ENCODE measurements at places on chromosomes 1 and 21.
A peak's percentile ranks its signal among the peaks of the same experiment; 100 is the strongest.

DNA sequence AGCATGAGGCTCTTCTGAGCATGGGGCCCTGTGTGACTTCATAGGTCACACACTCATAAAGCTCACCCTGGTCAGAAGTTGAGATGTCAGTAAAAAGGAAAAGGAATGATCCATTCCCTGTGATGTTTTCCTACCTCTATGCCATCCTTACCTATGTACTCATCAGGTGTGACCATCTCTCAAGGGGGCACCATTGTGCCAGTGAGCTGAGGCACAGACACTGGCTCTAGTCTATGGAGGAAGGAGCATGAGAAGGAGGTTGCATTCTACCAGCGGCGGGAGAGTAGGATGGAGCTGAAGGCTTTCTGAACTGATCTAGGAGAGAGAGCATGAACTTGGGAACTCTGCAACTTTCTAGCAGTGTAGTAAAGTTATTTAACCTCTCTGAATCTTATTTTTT is 65.8 kb upstream of the RGL1 start:
- DNase-seq = no peak

DNA sequence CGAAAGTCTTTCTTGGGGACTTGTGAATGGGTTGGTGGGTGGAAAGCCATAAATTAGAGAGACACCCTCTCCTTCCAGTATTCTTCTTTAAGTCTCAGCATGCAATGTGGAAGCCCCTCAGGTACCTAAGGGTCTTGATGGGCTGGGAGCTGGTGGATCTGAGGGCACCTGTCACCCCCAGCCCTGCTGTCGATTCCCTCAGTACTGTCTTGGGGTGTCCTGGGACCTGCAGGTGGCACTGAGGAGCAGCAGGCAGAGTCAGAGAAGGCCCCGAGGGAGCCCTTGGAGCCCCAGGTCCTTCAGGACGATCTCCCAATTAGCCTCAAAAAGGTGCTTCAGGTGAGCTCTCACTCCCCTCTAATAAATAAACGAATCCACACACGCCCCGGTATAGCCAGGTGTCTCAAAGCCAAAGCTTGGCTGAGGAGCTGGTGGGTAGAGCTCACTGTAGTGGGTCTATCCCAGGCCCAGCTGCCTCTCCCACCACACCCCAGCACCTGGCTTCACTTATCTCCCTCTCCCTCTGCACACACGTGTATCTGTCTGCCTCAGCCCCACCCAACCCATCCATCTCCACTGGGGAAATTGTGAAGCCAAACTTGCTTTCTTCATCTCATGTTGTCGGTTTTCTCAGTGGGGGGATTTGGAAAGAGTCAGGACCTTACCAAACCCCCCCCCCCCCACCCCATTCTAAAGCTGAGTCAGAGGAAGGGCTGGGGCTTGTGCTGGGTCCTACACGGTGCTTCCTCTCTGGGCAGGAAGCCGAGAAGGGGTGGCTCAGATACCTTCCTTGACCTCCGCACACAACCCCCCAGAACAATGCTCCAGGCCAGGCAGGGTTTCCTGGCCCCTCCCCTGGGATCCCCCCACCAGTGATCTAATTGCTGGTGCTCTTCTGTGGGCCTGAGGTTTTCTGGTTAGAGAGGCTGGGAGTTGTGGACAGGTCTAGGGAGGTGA is 1.6 kb downstream of the ADAM15 start:
- no peak for DNase-seq

DNA sequence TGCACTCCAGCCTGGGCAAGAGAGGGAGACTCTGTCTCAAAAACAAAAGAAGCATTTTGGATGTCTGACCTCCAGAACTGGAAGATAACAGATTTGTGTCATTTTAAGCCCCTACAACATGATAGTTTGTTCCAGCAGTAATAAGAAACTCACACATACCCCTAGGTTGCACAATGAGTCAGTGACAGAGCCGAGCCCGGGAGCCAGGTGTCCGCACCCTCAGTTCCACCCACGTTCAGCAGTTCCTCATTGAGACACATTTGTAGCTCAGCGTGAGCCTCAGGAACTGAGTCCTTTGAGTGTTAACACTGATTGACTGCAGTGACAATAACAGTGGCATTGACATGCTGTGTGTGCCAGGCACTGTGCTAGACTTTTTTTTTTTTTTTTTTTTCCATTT is 19.8 kb downstream of the LRRC38 start:
- no peak for DNase-seq

DNA sequence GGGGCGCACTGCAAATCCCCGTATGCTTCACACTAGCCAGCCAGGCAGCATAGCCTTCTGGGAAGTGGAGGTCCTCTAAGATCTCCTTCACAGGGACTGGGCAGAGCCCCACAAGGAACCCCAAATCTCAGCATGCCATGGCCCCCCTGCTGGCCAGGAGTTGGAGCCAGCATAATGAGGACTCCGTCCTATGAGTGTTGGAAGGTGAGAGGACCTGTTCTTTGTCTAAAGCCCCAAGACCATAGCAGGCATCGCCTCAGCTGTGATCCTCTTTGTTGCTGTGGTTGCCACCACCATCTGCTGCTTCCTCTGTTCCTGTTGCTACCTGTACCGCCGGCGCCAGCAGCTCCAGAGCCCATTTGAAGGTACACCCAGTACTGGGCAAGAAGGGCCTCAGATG is 1.5 kb downstream of the SHISA4 start:
- no peak for DNase-seq

DNA sequence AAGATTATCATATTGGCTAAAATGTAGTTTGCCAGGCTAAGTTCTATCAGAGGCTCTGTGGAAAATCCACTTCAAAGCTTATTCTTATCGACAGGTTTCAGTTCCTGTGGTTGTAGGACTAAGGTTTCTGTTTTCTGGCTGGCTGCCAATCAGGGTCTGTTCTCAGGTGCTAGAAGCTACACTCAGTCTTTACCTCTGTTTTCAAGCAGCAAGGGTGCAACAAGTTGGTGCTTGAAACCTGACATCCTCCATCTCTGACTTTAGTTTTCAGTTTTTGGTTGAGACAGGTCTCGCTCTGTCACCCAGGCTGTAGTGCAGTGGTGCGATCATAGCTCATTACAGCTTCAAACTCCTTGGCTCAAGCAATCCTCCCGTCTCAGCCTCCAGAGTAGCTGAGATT is 15.3 kb upstream of the TMCO2 start:
- DNase-seq = no peak

- peak; percentile 72 for DNase-seq
Measured at GRCh38 chr1:10210841-10211804, 753 bp downstream of the KIF1B start.

GRCh38 chr1:172513479-172513878 is 19.5 kb upstream of the SUCO start:
- no peak for DNase-seq

DNA sequence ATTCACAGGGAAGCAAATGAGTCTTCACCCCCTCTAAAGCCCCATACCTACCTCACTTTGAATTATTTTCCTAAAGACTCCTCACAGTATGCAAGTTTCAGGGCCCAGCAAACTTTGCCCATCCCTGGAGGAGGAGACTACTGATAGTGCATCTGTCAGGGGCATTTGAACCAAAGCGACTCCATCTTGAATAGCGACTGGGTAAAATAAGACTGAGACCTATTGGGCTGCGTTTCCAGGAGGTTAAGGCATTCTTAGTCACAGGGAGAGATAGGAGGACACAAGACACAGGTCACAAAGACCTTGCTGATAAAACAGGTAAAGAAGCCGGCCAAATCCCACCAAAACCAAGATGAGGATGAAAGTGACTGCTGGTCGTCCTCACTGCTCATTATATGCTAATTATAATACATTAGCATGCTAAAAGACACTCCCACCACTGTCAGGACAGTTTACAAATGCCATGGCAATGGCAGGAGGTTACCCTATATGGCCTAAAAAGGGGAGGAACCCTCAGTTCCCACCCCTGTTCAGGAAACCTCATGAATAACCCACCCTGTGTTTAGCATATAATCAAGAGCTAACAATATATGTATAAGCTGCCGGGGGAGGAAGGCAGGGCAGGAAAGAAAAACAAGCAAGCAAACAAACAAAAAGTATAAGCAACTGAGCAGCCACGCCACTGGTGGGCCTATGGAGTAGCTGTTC is 3.3 kb upstream of the PKNOX1 start:
- DNase-seq = no peak

DNA sequence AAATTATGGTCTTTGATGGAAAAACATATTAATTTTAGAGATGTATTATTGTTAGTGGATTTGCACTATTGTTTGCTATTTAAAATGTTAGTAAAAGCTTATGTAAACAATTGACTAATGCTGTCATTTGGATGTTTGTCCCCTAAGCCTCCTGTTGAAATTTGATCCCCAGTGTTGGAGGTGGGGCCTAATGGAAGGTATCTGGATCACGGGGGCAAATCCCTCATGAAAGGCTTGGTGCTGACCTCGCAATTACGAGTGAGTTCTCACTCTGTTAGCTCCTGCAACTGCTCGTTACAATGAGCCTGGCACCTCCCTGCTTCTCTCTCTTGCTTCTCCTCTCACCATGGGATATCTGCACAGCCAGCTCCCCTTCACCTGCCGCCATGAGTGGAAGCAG is 14.3 kb downstream of the TMEM35B start:
- DNase-seq = peak; percentile 34

DNA sequence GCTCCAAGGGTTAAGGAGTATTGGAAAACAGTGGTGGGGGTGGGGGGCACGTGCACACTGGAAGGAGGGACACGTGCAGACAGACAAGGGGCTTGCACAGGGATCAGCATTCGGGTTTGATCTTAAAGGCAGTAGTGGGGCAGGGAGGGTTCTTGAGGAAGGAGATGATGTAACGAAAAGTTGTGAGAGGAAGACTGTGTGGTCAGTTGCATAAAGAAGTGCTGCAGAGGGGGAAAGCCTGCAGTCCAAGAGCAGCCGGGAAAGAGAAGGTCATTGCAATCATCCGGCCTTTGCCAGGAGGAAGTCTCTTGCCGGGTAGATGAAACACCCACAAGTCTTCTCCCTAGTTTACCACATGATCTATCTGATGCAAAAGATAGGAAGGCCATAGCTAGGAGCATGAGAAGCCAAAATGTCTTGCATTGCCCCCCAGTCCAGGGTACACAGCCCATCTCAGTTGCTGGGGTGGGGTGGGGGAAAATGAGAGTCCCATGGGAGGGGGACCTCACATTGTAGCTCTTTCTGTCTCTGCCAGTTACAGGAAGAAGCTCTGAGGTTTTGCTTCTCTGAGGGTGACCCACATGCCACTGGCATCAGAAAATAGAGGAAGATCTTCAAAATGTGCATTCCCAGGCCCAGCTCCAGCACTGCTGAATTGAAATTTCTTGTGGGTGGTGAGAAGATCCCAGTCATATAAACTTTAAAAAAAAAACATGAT is 202.5 kb upstream of the RAB4A start:
- DNase-seq = no peak

DNA sequence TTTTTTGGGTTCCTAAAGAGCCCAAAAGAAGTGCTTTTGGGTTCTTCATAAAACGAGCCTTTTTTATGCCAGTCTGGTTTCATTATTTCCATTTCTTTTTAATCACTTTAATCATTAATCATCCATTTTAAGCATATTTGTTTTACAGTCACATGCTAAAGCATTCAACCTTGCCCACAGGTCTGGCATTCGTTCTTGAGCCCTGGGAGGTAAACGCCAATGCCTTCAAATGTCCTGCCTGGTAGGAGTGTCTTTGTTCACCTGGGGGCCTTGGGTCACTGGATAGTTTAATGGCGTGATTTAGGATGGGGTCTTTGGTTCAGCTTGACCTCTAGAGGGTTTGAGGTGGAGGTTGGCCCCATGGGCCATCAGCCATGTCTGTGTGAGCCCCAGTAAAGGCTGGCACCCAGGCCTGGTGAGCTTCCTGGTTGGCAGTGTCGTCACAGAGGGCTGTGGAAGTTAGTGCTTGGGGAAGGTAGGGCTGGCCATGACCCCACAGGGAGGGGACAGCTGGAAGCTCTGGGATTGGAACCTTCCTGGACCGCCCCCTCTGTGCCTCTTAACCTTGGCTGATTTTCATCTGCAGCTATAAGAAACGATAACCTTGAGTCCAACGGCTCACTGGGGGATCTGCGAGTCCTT is 20.2 kb downstream of the C1orf174 start:
- DNase-seq = no peak

DNA sequence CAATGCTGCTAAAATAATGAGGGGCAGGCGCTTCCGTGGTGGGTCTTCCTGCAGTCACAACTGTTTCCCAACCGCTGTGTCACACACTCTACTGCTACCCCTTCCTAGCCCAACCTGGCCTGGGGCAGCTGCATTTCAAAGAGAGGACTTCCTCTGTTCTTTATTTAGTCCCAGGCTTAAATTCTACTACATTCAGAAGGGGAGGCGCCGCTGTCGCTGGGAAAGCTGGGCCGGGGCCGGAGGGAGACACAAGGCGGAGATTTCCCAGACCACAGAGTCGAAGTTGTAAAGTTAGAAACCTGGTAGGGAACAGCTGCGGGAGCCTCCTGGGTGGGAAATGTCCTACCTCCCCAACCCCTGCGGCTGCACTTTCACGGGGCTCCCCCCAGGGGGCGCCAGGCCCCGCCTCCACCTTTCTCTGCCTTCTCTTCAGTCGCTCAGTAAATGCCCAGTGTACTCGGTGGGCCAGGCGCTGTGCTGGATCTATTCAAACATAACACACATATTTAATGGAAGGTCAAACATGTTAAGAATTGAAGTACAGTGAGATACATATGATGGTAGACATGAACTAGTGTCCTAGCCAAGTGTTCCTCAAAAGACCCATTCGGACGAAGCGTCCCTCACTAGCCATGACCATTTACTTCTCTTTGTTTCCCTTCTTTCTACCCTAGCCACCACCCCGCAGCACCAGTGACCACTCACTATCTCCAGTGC is 23.1 kb downstream of the DYRK3 start:
- DNase-seq = peak; percentile 87

- DNase-seq = no peak
Measured at GRCh38 chr1:8159470-8160024, 133.4 kb upstream of the ERRFI1 start.

- DNase-seq = no peak
Measured at GRCh38 chr1:21089299-21089698, 87.4 kb downstream of the EIF4G3 start.

DNA sequence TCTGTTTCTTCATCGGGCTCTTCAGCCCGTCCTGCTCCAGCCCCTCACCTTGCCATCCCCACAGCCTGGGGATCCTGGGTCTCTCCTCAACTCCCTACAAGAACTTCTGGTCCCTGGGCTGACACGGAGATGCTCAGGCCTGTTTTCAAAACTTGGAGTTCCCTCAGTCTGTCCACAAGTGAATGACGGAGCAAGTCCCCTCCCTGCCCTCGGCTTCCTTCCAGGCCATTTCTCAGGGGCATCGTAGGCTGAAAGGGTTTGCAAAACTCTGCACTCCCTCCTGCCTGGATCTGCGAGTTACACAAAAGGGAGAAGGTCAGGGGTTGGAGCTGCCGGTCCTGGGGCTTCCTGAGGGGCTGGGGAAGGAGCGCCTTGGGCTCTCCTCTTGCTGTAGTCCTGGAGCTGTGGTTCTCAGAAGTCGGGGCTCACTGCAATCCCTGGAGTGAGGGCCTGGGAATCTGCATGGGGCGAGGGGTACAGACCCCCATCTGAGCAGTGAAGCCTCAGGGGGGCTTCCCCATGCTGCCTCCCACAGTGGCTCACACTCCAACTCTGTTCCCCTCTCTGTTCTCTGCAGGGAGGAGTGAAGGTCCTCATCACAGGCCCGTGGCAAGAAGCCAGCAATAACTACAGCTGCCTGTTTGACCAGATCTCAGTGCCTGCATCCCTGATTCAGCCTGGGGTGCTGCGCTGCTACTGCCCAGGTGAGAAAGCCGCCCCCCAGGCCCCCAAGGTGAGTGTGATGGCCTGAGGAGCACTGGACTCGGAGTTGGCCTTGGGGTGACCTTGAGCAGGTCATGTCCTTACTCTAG is 100.6 kb upstream of the VAMP3 start:
- DNase-seq = peak; percentile 50

GRCh38 chr21:31616216-31616615 is 43.3 kb upstream of the SOD1 start:
- no peak for DNase-seq

GRCh38 chr1:79501153-79501552 is 494.6 kb upstream of the ADGRL4 start:
- DNase-seq = no peak

- no peak for DNase-seq
Measured at GRCh38 chr21:36788120-36788638, 89.3 kb downstream of the SIM2 start.
